ENCODE measurements at places on chromosomes 3 and 15. TPM values are rescaled to one million over a fixed set of nuclear protein-coding genes. Genes with fewer than 3 reads are reported as not detected.
A peak's percentile ranks its signal among the peaks of the same experiment; 100 is the strongest.

- DNase-seq, result no peak
Measured at GRCh38 chr3:122714273-122714672, 33.6 kb downstream of the PARP14 start.

DNA sequence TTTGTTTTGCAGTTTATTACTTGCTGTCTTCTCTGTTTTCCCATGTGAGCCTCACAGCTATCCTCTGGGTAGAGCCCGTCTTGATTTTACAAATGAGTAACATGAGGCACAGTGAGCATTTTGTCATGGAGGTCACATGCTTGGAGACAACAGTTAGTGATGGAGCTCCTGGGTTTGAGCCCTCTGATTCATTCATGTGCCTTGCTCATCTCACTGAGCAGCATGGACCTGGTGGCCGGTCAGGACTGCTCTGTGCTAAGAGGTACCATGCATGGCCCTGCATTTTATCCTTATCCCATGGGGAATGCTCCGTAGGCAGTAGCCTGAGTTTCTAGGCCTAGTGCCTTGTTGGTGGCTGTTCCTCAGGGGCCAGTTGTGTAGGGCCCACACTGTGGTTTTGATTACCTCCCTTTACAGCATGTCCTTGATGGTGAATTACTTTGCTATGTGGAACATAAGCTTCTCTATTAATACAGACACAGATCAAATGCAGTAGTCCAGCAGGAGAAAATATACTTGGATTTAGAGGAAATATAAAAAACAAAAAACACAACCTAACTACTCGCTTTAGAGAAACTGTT, 35.6 kb downstream of the MAP2K5 start:
- DNase-seq, result no peak

GRCh38 chr3:42539871-42540714, 37.6 kb downstream of the VIPR1 start:
- peak; percentile 44 for DNase-seq

Gene CCDC39
- total RNA-seq, result not detected

Gene DUOXA2
- total RNA-seq, result not detected

- DNase-seq, result no peak
Measured at GRCh38 chr3:9229325-9229724, 20.1 kb downstream of the SRGAP3 start.

- no peak for DNase-seq
Measured at GRCh38 chr3:169929830-169930519, 18.6 kb downstream of the SAMD7 start.

DNA sequence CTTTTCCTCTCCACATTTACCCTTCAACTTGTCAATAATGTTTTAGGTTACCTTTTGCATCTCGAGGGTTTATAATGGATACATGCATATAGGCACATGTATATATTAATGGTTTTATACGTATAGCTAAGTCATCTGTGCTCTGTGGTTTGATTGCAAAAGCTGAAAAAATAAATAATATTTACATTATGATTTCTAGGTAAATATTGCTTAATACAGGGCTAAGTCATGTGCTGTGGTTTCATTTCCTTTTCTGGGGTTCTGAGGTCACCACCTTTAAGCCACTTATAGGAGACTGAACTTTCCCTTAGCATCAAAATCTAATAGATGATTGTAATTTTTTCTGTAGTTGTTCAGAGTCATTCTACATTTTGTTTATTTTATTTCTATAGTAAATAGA, 33.1 kb downstream of the LPP start:
- DNase-seq, result no peak

DNA sequence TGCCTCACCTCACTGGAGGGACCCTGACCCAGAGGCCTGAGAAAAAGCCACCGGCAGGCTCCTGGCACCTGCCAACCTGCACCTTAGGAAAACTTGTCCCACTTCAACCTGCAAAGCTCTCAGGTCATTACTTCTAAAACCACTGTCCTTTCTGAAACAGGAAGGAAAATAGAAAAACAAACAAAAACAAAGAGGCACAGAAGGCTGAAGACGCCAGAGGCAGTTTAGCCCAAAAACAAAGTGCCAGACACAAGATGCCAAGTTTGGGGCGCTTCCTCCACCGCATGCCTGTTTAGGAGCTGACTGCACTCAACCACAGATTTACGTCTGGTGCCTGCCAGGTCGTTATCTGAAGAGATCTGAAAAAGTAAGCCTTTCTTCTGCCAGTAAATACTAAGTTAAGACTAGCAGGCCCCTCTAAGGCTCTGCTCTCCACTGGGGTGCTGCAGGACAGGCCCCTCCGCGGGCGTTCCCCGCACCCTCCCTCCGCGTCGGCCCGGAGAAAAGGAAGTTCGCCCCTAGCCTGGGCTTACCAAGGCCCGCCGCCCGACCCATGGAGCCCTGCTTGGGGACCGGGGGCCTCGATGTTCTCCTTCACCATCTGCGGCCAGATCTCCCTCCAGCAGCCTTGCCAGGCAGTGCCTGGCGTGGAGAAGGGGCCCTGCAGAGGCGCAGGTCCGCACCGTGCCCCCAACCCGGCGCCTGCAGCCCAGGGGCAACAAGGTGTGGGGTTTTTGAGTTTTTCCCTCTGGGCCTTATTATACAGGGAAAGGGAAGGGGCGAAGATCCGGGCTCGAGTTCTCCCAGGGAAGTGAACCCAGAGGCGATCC, 1.3 kb downstream of the GOLGA8A start:
- DNase-seq, result peak; percentile 14

GRCh38 chr15:63597038-63597790, at the start of gene FBXL22:
Gene FBXL22 (plus strand): TSS chr15:63597387. CDS start chr15:63597393, 6 bp downstream.
- DNase-seq, result no peak

Gene JMJD7
- total RNA-seq, result 44.7 TPM

GRCh38 chr3:71438071-71438685, 145.3 kb downstream of the FOXP1 start:
- DNase-seq, result no peak

GRCh38 chr15:88764448-88764847, 38.8 kb upstream of the ACAN start:
- DNase-seq, result no peak

- DNase-seq, result no peak
Measured at GRCh38 chr3:72383883-72384282, 464.4 kb downstream of the SHQ1 start.

Gene ACKR2
- 0.59 TPM for total RNA-seq

DNA sequence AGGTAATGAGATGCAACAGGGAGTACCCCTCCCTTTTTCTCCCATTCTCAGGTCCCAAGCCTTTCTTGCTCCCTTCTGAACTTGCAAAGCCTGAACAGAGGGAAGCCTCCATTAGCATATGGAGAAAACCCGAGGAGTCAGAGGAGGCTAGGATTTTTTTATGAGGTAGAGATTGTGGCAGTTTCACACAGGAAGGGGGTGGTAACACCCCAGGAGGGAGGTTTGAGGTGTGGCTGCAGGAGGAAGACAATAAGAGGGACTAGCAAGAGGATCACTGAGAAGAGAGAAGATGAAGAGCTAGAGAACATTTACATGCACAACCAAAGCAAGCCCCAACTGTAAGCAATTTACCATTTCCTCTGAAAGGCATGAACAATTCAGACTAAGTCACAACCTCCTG, 322.7 kb downstream of the SV2B start:
- peak; percentile 8 for DNase-seq

- DNase-seq, result no peak
Measured at GRCh38 chr3:170421111-170421641, 2.5 kb downstream of the CLDN11 start.

Gene SHF
- total RNA-seq, result 6.1 TPM

DNA sequence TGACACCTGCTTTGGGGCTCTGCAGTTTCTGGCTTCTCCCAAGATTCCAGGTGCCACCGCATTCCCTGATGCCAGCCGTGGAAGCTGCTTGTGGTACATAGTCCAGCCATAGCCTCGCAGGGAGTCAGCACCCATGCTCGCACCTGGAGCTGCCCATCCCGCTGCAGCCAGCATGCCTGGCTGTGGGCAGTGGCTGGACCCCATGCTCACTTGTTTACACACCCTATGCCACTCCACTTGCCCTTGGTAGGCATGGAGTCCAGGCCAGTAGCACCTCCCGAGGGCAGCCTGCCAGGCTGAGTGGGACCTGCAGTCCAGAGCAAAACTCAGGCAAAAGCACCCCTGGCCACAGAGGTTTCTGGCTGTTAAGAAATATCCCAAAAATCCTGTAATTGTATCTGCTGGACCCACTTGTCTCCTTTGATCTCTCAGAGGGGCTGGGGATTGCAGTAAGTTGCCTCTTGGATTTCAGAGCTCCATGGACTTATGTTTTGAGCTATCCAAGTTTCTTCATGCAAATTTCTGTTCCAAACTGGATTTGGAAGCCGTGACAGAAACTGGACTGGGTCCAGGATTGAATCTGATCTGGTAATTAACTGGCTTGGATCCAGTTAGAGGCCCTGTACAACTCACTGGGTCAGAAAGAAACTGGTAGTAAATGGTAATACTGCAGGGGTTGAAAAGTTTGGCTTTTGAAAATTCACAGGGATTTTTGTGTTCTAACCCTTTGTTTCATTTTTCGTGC, 149.3 kb downstream of the FMN1 start:
- no peak for DNase-seq

Gene MRPS22
- 33.9 TPM for total RNA-seq

- no peak for DNase-seq
Measured at GRCh38 chr3:60955034-60955433, 296.2 kb downstream of the FHIT start.

DNA sequence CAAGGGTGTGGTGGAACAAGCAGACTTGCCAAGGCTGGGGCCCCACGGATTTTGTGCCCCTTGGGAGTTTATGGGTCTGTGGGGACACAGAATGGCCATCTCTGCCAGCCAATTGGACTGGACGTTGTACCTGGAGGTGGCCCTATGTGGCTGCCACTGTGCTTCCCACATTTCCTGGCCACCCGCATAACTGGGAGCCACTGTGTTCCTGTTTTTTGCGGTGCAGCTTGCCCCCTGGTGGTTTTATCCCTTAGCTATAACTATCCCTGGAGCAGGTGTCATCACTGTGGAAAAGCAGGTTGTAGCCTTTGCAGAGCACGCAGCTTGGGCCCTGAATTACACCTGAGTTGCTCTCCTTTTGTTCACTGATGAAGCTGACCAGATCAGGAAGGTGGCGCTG, 306.3 kb downstream of the ZPLD1 start:
- DNase-seq, result no peak

DNA sequence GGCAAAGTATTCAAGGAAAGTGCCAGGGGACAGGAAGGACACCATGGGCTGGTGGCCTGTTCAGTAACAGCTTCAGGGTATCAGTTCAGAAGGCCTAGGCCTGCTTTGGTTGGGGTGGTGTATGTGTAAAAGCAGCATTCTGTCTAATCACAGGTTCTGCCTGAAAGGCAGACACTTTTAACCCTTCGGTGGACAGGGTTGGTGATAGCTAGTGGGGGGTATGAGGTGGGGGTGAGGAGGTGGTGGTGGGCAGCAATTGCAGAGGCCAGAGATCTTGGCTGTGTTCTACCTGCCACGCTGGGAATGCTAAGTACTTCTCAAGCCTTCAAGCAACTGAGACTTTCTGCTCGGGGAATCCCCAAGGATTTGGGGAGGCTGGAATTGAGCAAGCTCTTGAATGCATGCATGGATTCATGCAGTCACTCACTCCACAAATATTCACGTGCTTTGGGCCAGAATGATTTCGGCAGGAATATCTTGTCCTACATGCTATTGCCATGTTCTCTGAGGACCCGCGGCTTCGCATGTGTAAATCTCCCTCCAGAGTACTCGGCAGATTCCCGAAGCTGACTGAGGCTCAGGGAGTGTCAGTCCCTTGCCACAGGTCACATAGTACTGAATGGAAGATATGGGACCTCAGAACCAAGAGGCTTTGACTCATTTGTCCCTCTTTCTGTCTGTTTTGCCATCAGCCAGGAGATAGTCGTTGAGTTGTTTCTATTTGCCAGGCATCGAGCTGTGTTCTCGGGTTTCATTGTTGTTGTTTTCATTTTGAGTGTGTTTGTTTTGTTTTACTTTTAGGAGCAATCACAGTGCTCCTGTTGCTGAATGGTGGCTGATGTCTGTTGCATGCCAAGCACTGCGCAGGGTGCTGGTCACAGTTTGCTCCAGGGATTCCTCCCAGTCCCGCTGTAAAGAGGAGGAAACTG, 65.5 kb downstream of the SMAD3 start:
- DNase-seq, result no peak

DNA sequence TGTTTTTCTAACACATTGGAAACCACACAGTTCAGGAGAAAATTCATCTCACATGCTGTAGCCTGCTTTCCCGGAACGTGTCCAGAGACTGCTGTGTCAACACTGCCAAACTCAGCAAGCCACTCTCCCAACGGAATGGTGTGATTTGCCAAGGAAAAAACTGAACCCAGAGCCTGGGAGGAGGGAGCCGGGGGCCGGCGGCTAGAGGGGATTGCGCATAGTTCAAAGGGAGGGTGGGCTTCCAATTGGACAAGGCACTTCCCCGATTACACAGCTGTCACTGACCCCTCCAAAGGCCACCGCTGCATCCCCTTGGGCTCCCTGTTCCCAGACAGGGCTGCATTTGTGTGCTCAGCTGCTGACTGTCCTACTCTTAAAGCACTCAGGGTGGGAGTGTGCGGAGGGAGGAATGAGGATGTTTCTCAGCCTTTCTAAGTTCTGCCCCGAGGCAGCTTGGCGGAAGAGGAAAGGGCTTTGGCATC, 256.2 kb downstream of the ZNF621 start:
- no peak for DNase-seq

Gene PPP1R14D
- not detected for total RNA-seq

Gene PAK6
- 0.28 TPM for total RNA-seq

DNA sequence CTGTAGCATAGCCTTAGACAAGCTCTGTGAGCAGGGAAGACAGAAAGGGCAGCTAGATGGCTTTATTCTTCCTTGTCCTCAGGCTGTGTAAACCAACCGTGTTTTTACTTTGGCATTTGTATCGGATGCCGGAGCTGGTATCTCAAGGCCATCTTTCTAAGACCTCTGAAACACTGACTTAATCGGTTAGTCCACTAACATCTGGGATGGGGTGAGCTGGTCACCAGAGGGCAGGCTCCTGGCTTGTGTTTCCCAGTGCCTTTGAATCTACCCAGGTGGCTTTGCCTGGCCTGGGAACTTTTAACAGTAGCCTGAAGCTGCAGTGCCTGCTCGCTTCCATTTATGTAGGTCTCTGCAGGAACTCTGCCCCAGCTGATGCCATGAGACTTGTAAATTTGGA, 252.7 kb downstream of the NR1D2 start:
- no peak for DNase-seq

Gene EDC3
- 31.8 TPM for total RNA-seq

GRCh38 chr15:98599909-98600691, 48.2 kb upstream of the IGF1R start:
- peak; percentile 3 for DNase-seq
